ENCODE measurements at places on chromosomes 16 and 17.

- no peak for DNase-seq
These were observed 19.7 kb downstream of the C16orf74 start for GRCh38 chr16:85731179-85731578.

DNA sequence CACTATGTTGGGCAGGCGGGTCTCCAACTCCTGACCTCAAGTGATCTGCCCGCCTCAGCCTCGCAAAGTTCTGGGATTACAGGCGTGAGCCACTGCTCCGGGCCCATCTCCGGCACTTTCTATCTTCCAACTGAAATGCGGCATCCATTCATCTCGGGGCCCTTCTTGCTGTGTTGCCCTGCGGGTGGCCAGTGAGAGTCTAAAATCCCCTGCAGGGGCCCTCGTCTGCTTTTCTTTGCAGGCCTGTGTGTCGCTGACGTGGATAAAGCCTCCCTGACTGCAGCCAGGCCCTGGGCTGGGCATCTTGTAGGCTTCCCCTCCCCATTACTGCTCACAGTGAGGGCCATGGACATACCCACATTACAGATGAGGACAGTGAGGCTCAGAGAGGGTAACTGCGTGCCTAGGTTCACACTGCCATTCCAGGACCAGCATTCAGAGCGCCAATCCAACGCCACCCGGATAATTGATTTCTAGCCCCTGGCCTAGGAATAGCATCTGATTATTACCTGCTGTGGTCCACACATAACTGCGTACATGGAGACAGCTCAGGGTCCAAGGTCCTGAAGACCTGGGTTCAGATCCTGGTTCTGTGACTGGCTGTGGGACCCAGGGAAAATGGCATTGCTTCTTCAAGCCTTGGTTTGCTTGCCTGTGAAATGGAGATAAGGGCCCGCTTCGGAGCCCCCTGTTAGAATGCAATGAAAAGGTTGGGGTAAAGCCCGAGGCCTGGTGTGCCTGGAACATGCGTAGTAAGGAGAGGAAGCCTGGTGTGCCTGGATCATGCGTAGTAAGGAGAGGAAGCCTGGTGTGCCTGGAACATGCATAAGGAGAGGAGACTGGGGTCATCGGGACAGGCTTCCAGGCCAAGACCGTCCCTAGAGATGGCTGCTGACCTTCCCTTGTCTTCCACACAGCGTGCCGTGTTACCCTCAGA, 25.0 kb downstream of the CRISPLD2 start:
- no peak for DNase-seq

DNA sequence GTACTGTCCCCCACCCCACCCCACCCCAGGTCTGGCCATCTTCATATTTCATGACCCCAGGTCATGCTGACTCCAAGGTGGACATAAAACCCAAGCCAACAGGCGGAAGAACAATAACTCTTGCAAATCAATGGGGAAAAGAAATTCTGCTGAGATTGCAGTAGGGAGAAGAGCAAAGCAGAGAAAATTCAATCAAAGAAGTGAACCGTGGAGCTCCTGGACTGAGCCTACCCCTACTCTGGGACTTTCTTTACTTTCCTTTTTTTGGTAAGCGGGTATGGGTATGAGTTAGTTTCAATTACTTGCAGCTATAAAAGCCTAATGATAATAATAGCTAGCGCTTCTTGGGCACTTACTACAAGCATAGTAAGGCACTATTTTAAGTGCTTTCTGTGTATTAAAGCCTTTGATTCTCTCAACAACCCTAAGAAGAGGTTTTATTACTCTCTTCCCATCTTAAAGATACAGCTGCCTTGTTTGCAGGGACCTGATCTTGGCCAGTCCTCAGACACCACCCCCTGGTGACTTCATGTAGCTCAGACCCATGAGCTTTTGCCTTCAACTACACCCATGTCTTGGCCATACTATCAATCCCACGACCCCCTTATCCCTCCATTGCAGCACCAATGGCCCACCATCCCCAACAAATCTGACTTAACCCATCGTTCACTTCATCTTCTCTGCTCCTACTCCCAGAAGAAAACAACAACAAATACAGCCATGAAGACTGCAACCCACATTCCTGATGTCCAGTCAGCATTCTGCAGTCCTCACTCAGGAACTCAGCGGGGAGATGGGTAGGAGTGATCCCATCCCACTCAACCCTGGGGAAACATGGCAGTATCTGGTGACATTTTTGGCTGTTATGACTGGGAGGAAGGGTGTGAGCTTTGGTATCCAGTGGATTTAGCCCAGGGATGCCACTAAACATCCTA, 4.4 kb downstream of the GGA2 start:
- DNase-seq = peak; percentile 20

DNA sequence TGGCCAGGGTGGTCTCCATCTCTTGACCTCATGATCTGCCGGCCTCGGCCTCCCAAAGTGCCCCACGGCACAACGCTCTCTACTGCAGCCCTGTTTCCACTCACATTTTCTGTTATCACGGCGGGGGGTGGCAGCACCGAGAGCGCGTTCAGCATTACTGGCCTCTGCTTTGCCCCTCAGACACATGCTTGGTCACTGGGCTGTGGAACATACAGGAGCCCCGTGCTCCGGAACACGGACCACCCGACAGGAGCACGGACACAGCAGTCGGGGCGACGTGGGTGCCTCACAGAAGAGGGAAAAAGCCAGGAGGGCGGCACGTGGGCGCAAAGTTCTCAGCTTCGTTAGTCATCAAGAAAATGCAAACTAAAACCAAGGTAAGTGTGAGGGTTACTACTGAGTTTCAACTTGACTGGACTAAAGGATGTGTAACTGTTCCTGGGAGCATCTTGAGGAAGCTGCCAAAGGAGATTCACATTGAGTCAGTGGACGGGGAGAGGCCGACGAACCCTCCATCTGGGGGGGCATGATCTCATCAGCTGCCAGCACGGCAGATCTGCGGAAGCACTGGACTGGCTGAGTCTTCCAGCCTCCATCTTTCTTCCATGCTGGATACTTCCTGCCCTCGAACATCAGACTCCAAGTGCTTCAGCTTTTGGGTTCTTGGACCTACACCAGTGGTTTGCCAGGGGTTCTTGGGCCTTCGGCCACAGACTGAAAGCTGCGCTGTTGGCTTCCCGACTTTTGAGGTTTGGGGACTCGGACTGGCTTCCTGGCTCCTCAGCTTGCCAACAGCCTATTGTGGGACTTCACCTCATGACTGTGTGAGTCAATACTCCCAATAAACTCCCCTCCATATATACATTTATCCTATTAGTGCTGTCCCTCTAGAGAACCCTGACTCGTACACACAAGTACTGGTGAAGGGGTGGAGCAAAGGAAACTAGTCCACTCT, 106.8 kb downstream of the ZNF778 start:
- DNase-seq = no peak

DNA sequence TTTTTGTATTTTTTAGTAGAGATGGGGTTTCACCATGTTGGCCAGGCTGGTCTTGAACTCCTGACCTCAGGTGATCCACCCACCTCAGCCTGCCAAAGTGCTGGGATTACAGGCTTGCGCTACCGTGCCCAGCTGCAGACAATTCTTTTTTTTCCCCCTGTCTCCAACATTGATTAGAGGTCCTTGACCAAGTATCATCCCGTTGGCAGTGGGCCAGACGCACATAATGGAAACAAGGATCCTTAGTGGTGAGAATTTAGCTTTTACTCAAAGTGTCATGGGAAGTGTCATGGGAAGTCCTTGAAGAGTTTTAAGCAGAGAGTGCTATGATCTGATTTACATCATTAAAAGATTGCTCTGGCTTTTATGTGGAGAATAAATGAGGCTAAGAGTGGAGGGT, 2.1 kb upstream of the FBXO47 start:
- DNase-seq = no peak

- no peak for DNase-seq
These were observed 172.5 kb downstream of the AHSP start for GRCh38 chr16:31700200-31700529.

DNA sequence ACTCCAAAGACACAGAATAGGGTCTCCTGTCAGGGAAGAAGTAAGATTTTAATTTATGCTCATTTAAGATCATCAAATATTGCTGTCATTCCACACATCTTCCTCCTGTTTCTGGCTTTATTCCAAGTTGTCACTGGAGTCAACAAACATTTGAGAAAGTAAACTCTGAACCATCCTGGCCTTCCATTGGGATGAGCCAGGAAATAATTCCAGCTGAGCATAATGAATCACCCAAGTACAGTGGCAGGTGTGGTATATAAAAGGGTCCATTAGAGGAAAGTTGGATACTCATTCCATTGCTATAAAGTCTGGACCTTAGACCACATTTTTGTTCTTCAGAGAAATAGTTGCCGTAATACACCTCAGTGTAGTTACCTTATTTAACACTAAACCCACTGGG, 246.1 kb downstream of the SLC39A11 start:
- DNase-seq = no peak

GRCh38 chr16:2213817-2214718, 572 bp downstream of the PGP start:
- no peak for DNase-seq

Data from CD4-positive, alpha-beta T cell treated with Interleukin-17A for 1 hour (primary cell).